RCC 7860 (cell line): ENCODE measurements at places on chromosomes 16 and 17.

- DNase-seq: no peak
Measured at GRCh38 chr16:23917621-23918020, 81.8 kb downstream of the PRKCB start.

- DNase-seq: no peak
Measured at GRCh38 chr16:50747207-50747956, 5.5 kb downstream of the CYLD start.

DNA sequence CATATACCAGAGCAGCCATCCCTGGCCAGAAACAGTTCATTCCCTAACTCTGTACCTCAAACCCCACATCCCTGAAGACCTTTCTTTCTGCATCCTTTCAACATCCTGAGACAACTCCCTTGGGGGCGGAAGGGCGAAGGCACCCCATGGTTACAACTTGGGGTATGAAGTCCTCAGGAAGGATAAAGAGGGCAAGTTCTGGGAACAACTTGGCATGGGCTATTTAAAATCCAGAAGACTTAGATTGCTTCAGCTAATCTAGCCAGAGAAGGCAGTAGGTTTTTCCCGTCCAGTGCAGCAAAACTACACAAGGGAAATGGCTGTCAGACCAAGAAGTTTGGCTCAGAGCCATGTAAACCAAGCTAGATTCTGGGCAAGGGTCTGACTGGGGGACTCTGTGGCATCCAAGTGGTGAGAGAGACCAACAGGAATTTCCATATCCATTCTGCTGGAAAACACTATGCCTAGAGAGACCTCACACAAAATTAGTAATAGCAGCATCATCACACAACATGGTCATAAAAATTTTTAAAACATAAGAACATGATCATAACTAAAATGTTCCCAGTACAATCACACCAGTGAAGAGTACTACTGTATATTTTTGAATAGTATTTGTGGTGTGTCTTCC is 113.2 kb downstream of the CDYL2 start:
- DNase-seq: no peak

DNA sequence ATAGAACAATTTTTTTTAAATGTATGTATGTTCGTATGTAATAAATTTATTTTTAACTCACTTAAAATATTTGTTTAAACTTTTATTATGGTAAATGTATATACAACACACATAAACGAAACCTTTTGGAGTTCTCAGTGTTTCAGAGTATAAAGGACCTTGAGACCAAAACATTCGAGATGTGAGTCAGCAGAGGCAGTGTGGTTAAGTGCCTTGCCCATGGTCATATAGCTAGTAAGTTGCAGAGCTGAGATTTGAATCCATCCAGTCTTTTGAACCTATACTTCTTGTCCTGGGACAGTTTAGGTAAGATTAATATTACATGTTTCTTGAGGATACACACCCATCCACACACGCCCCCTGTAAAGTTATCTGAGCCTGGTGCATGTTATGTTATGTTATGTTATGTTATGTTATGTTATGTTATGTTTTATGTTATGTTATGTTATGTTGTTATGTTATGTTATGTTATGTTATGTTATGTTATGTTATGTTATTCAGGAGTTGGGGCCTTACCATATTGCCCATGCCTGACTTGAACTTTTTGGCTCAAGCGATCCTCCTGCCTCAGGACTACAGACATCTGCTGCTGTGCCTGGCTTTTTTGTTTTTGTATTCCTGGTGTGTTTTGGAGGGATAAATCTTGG is 41.8 kb downstream of the TNRC6A start:
- DNase-seq: no peak

- no peak for DNase-seq
Measured at GRCh38 chr16:2830355-2830695, 222 bp downstream of the ZG16B start.

GRCh38 chr17:19570544-19571062 is 36.9 kb downstream of the SLC47A1 start:
- no peak for DNase-seq
